ENCODE measurements at places on chromosomes 13 and 19. TPM values are rescaled to one million over a fixed set of nuclear protein-coding genes. Genes with fewer than 3 reads are reported as not detected.

GRCh38 chr13:110065780-110066179, 241.2 kb downstream of the COL4A1 start:
- H3K36me3 ChIP-seq: no peaks in the 10 kb centered on the region
- no peak for DNase-seq
- H3K27ac ChIP-seq: no peak overlapping the region

GRCh38 chr19:47446534-47447469, 24.9 kb downstream of the SLC8A2 start:
- H3K4me3 ChIP-seq: no peak overlapping the region
- no peaks in the 10 kb centered on the region for H3K36me3 ChIP-seq
- peaks cover 26% of the 10 kb centered on the region for H3K4me1 ChIP-seq
- DNase-seq: no peak
- H3K27me3 ChIP-seq: peaks cover 11% of the 10 kb centered on the region
- H3K27ac ChIP-seq: no peak overlapping the region

DNA sequence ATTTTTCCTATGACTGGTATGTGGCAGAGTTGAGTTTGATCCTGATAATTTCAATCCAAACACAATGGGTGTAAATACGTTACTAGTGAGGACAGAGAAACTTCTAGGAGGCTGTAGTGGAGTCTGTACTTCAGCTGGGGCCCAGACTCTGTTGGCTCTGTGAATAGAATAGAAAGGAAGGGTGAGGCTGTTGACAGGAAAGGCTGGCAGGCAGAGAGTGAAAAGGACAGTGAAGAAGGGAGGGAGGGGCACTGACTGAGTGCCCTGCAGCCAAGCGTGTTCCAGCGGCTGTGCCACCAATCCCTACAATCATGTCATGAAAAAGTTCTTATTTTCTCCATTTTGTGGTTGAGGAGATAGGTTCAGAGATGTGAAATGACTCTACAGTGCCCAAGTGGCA, 80.5 kb downstream of the MBNL2 start:
- H3K27ac ChIP-seq: no peak overlapping the region
- H3K4me1 ChIP-seq: peaks cover 6% of the 10 kb centered on the region
- H3K27me3 ChIP-seq: no peaks in the 10 kb centered on the region
- no peak for DNase-seq
- no peak overlapping the region for H3K4me3 ChIP-seq
- H3K36me3 ChIP-seq: no peaks in the 10 kb centered on the region

- peak overlapping the region; percentile 91 for H3K4me3 ChIP-seq
- peak; percentile 57 for DNase-seq
- H3K4me1 ChIP-seq: no peaks in the 10 kb centered on the region
Observed at GRCh38 chr19:47609906-47610894, 1.3 kb downstream of the BICRA start.

- no peaks in the 10 kb centered on the region for H3K27me3 ChIP-seq
- H3K4me3 ChIP-seq: no peak overlapping the region
- no peaks in the 10 kb centered on the region for H3K36me3 ChIP-seq
- DNase-seq: no peak
- no peak overlapping the region for H3K27ac ChIP-seq
Observed at GRCh38 chr13:69648340-69649062, 459.1 kb upstream of the ATXN8OS start.

- H3K4me3 ChIP-seq: no peak overlapping the region
- peaks cover 21% of the 10 kb centered on the region for H3K4me1 ChIP-seq
- H3K27ac ChIP-seq: no peak overlapping the region
- DNase-seq: no peak
- no peaks in the 10 kb centered on the region for H3K27me3 ChIP-seq
- H3K36me3 ChIP-seq: peaks cover 38% of the 10 kb centered on the region
Observed at GRCh38 chr19:17721821-17722220, 2.5 kb downstream of the MAP1S start.

DNA sequence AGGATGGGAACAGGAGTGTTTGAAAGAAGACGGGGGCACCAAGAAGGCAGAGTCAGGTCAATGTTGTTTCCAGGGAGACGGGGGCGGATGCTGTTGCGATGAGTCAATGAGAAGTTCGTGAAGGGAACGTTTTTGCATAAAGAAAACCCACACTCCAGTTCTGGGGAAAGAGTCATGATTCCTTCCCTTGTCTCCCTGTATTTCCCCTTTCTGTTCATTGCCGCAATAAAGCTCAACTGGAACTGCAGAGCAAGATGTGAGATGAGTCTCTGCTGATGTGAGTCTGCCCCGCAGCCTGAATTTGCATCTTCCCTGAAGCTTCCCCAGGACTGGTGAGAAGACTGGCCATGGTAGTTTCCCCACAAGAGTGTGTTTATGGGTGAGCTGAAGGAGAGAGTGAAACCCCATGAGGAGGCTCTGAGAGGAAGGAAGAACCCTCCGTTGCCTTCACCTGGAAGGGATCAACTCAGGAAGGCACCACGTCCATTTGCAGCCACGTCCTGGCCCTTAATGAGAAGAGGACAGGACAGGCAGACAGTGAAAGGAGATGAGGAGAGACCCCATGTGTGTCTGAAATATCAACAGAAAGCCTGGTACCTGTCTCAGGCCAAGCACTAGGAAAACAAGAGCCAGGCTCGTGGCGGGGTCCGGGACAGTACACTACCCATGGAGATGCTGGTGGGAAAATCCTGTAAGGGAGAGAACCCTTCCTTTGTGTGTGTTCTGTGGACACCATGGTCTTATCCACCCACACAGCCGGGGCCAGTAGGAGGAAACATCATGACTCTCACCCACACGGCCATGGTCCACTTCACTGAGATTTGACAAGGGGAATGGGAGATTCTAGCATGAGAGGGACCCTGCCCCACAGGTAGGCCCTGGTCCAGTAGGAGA, 13.7 kb downstream of the LILRA1 start:
- H3K36me3 ChIP-seq: no peaks in the 10 kb centered on the region
- DNase-seq: no peak
- H3K4me1 ChIP-seq: no peaks in the 10 kb centered on the region
- H3K4me3 ChIP-seq: no peak overlapping the region

Gene ICAM5
- total RNA-seq: not detected

Gene TLE6
- total RNA-seq: not detected

Gene ALOX5AP
- total RNA-seq: 7.6 TPM

Gene LRRC63
- total RNA-seq: not detected

Gene ZNF701
- total RNA-seq: 33.0 TPM

Data from Peyer's patch (tissue), 4 donors.